Activated T-cell treated with anti-CD3 and anti-CD28 coated beads for 4 hours (primary cell): ENCODE measurements at places on chromosomes 2 and 18.

DNA sequence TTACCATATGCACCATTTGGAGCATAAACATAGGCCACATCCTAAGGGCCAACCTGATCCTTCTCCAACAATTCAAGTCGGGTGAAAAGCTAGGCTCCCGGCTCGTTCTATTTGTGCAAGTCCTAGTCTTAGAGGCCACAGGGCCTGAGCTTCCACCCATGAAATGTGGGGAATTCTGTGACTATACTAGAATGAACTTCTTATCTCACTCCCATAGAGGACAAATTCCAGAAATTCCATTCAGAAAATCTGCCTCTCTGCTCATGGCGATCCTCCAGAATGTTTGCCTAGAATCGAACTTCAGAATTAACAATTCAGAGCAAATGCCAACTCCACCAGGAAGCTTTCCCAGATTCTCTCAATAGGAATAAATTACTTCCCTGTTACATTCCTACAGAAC lies 187.9 kb downstream of the BCL11A start:
- DNase-seq: no peak

- no peak for DNase-seq
Measured at GRCh38 chr18:61031626-61032025, 301.6 kb upstream of the CDH20 start.

DNA sequence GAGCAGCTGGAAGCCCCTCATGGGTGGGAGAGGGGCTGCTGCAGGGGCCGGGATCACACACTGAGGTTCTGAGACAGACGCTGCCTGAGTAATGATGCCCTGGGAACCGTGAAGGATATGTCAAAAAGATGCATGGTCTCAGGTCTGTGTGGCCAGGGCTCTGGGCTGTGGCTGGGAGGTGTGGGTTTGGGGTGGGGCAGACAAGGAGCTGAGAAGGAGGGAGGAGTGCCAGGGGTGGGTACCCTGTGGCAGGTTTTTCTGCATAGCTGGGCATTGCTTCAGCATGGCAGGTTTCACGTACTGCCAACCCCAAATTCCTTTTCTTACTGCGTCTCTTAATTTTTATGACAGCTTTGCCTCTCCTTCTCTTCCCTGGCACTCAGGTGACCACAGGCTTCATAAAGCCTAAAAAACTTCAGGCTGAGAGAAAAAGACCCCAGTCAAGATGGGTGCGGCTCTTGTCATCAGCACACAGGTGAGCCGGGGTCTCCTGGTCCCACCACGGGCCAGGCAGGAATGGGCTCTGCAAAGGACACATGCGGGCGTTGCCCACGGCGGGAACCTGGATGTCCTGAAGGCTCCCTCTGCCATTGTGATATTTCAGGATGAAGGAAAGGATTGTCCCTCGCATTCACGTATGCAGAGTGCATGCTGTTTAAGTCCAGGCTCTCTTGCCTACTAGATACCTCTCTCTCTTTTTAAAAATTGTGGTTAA lies 18.0 kb downstream of the MALL start:
- DNase-seq: no peak

DNA sequence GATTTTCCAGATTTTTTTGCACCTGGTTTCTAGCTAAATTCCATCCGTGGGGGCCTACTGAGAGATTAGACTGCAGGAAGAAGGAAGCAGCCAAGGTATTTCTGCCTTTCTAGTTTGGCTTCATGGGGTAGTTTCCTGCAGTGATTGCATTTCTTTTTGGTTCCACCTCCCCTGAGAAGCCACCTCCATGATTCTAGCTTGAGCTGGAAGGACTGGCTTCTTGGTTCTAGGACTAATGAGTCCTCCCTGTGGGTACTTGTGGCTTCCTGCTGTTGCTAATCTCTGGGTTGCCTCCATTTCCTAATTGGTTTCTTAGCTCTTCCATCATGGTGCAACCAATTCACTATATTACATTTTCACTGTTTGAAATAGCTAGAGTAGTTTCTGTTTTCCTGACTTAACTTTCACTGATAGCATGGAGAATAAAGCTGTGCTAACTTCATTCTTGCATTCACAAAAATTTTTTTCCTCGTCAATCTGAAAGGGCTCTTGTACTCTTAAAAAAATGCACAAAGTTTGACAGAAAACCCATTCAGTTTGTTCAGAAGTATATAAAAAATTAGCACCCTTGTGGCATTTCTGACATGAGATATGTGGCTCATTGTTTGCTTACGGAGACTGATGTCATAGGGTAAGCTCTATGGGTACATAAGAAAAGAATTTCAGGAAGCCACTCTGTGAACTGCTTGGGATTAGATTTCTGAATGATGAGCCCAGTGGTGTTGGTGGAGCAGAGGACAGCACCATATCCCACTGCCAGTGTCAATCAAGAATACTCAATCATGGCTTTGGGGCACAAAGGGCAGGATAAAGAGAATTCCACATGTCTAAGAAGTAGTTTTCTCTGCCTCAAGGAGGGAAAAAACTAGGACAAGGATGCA lies 242.8 kb upstream of the RBMS1 start:
- DNase-seq: no peak

- DNase-seq: no peak
Measured at GRCh38 chr18:7388741-7389140, 157.9 kb downstream of the LRRC30 start.

- no peak for DNase-seq
Measured at GRCh38 chr2:177165061-177165583, 47.5 kb upstream of the HNRNPA3 start.

GRCh38 chr2:4265936-4266335 lies 562.6 kb downstream of the DCDC2C start:
- no peak for DNase-seq

DNA sequence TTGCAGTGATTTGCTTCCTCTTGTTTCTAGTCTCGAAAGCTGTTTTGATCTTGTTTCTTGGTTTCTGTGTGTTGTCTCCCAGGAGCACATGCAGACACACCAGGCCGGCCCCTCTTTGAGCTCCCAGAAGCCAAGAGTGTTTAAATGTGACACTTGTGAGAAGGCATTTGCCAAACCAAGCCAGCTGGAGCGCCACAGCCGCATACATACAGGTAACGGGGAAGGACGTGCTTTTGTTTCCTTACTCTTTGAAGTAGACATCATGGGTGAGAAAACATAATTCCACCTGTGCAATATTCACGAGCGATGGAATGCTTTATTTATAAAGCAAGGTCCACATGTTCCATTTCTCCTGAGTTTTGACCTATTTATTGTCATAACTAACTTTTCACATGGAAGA lies 137.2 kb downstream of the ZNF236 start:
- DNase-seq: no peak

- no peak for DNase-seq
Measured at GRCh38 chr2:66512626-66513025, 77.7 kb downstream of the MEIS1 start.

- peak; percentile 59 for DNase-seq
Measured at GRCh38 chr2:43224131-43224570, 2.3 kb downstream of the ZFP36L2 start.

DNA sequence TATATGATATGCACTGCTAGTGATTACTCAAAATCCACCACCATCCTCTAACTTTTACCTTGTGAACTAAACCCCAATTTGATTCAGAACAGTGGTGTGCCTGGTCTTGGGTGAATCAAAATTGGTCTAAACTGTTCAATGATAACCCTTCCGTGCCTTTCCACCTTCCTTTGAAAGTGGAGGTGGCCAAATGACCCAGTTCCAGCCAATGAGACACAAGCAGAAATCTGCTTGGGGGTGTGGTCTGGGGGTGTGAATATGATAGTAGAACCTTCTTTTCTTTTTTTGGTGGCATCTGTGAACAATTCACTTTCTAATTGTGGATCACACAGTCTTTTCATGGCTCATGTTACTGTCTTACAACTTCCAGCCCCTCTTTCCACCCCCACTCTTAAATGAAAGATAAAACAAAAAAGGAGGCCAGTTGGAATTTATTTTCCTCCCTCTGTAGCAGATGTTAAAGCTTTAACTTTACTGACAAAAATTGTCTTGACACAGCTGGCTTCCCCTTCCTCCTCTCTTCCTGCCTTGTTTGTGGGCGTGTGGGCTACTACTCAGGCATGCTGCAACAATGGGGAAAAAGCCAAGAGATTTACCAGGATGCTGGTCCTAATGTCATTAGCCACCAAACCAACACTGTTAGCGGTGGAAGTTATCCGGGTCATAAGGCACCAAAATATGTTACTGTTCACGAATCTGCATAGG lies 58.8 kb upstream of the ANKRD44 start:
- no peak for DNase-seq

DNA sequence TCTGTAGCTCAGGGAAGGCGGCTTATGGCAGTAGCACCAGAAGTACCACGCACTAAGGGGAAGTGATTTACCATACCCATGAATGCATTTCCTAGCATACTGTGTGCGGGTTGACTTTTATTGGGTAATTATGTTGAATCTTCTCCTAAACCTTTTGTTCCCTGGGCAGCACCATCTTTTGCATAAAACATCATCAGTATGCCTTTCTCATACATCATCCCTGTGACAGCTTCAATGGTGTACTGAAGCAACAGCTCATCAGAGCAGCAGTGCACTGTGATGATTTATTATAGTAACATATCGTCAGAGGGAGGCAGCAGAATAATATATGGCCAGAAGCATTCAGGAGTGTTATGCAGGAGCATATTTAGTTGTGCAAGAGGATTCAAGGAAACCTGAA lies 204.9 kb downstream of the CDH7 start:
- DNase-seq: no peak

GRCh38 chr2:162607915-162608314 lies 230.7 kb downstream of the KCNH7 start:
- DNase-seq: no peak

DNA sequence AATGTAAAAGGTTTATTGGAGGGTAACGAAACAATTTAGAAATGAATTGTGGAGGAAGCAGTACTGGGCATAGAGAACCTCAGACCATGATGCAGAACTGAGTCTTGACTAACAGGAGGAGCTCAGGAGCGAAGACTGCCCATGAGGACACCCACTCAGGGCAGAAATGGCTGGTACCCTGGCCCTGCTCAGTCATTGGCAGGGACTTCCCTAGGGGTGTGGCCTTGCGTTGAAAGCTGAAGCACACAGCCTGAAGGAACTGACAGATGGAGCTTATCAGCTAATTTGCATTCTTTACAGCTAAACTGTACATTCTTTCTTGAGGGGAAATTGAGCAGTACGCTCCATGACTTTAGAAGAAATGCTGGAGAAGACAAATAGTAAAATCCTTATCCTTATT lies 57.1 kb downstream of the PDK1 start:
- no peak for DNase-seq

- no peak for DNase-seq
Measured at GRCh38 chr18:5640939-5641338, 97.1 kb upstream of the EPB41L3 start.

GRCh38 chr2:152186262-152186661 lies 10.7 kb upstream of the STAM2 start:
- no peak for DNase-seq
